CD14-positive monocyte (primary cell): ENCODE measurements at places on chromosomes 5 and 9.

- no peak for DNase-seq
Observed at GRCh38 chr9:116569111-116569510, 118.0 kb upstream of the TRIM32 start.

DNA sequence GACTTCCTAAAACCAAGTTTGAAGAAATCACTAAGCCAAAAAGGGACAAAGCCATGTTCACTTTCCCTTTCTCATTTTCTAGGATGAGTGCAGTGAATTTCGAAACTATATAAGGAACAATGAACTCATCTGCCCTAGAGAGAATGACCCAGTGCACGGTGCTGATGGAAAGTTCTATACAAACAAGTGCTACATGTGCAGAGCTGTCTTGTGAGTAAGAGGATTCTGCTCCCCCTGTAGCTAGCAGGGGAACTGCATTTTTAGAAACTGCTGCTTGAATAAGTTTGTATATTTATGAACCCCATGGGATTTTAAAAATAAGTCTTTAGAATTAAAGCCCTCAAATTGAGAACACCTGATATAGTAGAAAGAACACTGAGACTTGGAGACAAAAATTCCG lies 42.7 kb upstream of the SPINK14 start:
- DNase-seq, result no peak

- DNase-seq, result no peak
Observed at GRCh38 chr5:52987711-52988331, 1.3 kb upstream of the ITGA2 start.

DNA sequence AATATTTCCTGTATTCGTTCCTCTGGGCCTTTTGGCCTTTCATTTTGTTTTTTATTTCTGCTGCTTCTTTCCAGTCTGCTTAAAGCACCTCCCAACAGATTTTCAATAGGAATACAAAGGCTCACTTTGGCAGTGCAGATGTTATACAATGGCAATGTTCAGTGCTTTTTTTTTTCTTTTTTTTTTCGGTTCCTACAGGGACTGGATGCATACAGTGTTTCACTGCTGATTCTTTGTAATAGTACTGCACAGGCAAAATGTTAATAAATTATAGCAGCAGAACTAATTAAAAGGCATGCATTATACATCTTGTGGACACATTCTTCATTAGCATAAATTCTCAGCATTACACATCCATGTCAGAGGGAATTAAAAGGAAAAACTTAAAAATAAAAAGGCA lies 356.6 kb upstream of the C9orf72 start:
- DNase-seq, result no peak

DNA sequence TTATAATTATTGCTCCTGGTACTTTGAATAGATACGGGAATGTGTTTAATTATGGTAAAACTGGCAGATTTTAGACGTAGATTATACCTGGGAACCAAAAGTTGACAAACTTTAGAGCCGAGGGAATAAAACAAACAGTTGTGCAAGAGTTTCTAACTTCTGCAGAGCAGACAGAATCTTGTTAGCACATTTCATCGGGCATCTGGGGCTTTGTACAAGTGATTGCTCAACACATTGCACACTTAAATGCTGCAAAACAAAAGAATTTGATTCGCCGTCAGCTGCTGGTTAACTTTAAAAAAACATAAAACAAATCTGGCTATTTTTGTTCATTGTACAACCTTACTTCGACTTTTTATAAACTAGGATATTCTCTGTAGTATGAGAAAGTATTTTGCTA lies 398.1 kb downstream of the MAN2A1 start:
- no peak for DNase-seq

GRCh38 chr5:158382473-158382872 lies 523.5 kb upstream of the CLINT1 start:
- DNase-seq, result peak; percentile 97

DNA sequence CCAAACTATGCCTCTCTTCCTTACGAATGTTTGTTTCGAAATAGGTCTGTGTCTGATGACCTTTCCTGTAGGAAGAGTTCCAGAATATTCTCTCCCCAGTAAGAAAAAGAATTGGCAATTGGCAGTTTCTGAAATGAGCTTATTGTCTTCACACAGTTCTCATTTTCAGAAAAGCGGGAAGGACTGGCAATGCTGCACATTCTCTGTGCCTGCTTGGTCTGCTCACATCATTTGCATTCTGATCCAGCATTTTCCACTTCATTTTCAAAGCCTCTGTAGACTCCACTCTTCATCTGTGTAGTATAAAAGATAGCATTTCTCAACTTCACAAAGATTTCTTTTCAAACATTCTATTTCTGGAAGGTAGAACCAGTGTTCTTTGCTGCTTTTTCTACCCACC lies 120.6 kb upstream of the CCDC112 start:
- DNase-seq, result no peak

DNA sequence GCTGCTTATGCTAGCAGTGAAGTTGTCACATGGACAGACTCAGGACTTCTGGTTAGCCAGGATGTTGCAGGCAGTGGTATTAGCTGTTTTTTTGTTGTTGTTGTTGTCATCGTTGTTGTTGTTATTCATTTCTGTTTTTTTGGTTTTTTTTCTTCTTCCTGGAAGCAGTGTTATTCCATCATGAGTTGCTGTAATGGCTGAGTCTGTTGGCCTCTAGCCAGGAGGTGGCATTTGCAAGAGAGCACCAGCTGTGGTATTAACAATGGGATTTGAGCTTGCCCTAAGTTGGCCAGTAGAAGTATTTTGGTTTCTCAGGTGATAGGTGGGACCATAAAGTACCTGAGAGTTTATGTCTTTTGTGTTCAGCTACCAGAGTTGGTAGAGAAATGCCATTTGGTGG lies 561.1 kb downstream of the KCTD16 start:
- DNase-seq, result no peak

- DNase-seq, result peak; percentile 14
Observed at GRCh38 chr5:37396352-37396751, 17.2 kb downstream of the WDR70 start.

DNA sequence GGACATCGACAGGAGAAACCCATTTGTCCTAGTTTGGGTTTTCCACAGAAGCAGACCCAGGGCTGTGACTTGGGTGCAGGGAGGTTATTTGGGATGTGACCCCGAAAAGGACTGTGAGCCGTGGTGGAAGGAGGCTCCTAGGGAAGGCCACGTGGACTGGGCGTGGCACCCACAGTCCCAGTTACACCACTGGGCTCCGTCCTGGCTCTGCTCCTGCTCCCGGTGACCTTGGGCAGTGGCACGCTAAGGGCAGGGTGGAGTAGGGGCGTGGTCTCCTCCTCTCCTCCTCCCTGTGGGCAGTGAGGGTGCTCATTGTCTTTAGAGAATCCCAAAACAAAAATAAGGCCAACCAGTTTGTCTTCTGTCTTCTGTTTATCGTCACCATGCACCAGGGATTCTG lies 190.1 kb downstream of the GADD45G start:
- DNase-seq, result no peak

GRCh38 chr9:115170358-115171073 lies 52.6 kb upstream of the TNC start:
- DNase-seq, result no peak

DNA sequence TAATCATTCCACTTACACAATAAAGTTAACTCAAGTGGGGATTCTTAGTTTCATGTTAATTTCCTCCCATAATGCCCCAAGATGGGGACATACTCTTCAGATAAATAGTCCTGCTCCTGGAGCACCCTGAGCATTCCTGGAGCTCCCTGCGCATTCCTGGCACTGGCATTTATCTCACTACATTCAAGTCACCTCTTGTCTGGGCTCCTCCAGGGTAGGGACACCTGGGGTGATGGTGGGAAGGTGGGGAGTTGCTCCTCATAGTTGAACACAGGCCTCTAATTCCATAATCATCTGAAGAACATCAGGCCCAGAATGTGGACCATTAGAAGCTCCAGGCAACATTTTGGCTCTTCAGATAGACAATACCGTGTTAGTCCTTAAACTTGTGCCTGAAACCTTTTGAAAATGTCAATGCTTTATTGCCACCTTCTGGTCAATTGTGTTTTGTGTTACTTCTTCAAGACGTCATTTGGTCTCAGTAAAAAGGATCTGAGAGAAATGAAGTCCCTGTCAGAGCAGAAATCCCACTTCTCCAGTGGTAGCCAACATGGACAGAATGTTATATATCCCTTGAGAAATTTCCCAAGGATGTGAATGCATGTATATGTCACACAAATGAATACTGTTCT lies 14.2 kb upstream of the AGGF1 start:
- DNase-seq, result peak; percentile 22

- DNase-seq, result no peak
Observed at GRCh38 chr5:117776977-117777376, 1202.4 kb upstream of the SEMA6A start.

- peak; percentile 60 for DNase-seq
Observed at GRCh38 chr9:69173891-69174615, at the start of gene TJP2. TSS of gene TJP2 (plus strand) at chr9:69174277. CDS start at chr9:69174373, 96 bp downstream.

GRCh38 chr9:89000371-89000781 lies 9.1 kb downstream of the S1PR3 start:
- DNase-seq, result no peak
